Fibroblast of lung (primary cell): ENCODE measurements at places on chromosomes 11 and 22.

DNA sequence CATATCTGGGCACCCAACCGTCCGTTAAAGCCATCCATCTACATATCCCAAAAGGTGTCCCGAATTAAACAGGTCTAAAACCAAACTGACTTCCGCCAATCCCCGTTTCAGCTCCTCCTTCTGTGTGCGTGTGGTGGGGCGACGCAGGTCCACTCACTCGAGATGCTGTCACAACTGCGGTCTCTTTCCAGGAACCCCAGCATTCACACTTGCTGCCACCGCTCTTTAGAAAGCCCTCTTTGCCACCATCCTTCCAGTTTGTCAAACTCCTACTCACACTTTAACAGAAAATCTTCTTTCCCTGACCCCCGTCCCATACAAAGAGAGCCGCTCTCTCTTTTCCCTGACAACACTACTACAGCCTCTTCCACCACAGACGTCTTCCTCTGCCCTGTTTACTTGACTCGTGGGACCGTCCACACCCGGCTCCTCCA, 467 bp downstream of the ESS2 start:
- DNase-seq: peak; percentile 25

GRCh38 chr22:31321421-31321820, 24.7 kb downstream of the PATZ1 start:
- DNase-seq: no peak

GRCh38 chr11:95849087-95849825, 59.0 kb downstream of the CEP57 start:
- DNase-seq: peak; percentile 85

- no peak for DNase-seq
These were observed 1475.4 kb downstream of the BRD1 start for GRCh38 chr22:48352086-48352911.

DNA sequence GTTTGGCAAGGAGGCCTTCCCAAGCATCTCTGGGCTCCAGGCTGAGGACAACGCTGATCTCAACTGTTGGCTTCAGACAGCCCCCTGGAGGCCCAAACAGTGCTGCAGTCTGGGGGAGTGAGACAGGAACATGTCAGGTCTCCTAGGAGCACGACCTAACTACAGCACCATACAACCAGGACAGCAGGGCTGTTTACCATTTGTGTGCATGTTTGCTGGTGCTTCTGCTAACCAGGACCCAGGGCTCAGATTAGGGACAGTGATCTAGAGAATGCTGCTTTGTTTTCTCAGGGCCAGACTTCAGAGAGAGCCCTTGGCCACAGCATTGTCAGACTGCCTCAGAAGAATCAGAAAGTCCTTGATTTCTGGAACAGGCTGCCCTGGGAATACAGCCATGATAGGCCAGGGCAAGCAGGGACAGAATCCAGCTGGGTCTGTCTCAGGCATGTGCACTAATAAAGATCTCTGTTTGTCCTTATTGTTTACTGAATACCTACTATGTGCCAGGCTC, 126.5 kb downstream of the VPREB1 start:
- DNase-seq: no peak

DNA sequence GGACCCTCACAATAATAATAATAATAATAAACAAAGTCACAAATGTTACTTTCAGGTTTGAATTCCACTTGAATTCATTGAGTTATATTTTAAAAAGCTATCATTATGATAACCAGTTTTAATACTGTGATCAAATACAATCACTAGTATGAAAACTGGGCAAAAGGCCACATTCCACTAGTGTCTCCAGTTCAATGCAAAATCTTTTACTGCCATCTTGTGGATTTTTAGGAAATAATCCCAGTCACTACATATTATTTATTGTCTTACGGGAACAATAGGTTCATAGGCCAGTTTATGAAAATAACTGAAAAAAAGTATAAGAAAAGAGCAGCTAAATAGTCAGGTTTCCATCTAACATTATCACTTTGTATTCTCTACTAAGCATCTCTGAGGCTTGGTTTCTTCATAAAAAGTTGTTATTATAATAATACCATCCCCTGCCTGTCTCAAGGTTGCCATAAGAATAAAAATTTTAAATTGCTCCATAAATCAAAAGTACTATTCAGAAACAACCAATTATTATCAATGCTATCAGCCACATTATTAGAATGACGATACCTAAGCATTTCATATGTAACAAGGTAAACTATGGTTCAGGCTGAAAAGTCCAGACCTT, 533.9 kb upstream of the CCDC90B start:
- DNase-seq: peak; percentile 84

- no peak for DNase-seq
These were observed 33.8 kb downstream of the RASSF10 start for GRCh38 chr11:13042873-13043342.

GRCh38 chr11:106276126-106276525, 198.7 kb downstream of the AASDHPPT start:
- peak; percentile 44 for DNase-seq

DNA sequence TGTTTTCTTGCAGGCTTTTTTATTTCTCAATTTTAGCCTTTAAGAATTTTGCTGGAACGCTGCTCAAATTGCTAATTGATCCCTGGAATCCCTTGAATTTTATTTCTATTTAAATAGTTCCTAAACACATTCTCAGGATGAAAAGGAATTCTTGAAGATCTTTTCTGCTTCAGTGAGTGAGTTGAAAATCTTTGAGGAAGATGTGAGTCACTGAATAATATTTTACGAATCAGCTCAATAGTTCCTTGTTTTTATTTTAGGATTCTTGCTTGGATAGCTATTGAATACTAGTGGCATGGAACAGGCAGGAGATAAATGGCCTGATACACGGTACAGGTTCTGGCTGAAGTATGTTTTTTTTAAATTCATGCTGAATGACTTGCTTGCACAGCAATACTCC, 194.6 kb upstream of the CCDC90B start:
- DNase-seq: peak; percentile 13

DNA sequence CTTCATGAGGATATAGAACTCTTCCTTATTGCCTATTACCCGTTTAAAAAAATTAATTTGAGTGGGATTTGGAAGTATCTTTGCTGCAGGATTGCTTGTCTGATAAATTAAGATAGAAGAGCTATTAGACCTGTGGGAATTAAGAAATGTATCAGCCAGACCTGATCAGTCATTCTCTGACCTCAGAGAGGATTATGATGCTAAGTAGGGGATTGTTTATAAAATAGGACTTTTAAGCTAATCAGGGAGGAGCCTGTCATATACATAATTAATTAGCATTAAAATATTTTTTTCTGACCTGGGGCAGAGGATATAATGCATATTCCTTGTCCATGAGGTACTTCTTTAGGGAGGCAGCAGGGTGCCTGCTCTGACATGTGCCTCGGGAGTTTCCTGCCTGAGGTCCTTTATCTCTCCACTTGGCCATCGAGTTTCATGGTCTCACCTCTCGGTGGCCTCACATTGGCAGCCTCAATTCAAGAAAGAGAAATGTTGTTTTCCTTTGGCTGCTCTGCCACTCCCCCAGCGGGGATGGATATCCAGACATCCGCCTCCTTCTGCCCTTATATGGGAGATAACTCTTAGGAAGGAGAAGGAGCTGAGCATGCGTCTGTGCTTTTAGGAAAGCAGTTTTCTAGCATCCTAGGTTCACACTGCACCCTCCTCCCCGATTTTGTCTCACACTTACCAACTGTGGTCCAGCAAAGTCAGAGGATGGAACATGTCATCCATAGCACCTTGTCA, 41.1 kb downstream of the DIXDC1 start:
- peak; percentile 75 for DNase-seq

- DNase-seq: peak; percentile 12
These were observed 58.4 kb upstream of the RCN1 start for GRCh38 chr11:32032478-32032877.
